ENCODE measurements at places on chromosomes 2 and 18.
A peak's percentile ranks its signal among the peaks of the same experiment; 100 is the strongest.

DNA sequence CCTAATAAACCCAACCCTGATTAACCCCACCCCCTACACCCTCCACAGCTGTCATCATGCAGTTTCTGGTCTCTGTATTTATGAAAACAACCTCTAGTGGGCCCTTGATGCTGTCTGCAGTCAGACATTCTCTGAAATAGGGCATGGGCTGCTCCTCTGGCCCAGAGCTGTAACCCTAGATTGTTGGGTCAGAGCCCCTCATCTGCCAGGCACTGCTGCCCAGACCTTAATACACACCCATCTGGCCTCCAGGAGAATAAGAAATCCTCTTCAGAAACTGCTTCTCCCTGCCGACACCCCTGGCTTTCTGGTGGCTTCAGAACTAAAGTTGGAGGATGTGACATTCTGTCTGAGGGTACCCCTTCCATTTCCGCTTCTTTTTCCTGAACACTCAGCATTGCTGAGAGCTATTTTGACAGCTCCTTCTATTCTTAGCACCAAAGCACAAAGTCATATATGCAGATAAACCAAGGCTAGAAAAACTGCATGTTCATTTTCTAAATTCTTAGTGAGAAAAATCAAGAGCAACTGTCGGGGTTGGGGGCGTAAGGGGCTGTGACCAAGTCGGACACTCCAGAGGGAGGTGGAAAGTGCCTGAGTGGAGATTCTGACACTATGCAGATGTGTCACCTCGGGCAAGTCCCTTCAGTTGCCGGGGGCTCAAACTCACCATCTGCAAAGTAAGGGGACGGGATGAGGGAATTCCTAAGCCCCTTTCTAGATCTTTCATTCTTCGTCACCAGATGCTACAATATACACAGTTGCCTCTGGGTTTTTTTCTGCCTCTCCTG lies 28.7 kb downstream of the SRSF7 start:
- DNase-seq: no peak

DNA sequence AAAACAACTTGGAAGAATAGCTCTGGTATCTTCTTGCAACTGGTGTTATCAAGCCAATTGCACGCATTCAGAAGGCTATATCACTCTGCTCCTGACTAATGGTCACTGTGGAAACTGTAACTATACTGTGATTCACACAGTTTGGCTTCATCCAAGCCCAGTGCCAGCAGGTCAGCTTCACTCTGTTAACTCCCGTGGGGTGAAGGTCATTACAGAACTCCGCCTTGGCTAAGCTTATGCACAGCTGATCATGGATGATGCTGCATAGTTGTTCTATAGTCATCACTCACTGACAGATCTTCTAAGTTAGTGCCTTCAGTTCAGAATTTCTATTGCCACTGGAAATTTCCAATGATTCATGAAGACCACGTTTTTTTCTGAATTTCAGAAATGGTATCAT lies 497.2 kb upstream of the NETO1 start:
- peak; percentile 92 for DNase-seq

DNA sequence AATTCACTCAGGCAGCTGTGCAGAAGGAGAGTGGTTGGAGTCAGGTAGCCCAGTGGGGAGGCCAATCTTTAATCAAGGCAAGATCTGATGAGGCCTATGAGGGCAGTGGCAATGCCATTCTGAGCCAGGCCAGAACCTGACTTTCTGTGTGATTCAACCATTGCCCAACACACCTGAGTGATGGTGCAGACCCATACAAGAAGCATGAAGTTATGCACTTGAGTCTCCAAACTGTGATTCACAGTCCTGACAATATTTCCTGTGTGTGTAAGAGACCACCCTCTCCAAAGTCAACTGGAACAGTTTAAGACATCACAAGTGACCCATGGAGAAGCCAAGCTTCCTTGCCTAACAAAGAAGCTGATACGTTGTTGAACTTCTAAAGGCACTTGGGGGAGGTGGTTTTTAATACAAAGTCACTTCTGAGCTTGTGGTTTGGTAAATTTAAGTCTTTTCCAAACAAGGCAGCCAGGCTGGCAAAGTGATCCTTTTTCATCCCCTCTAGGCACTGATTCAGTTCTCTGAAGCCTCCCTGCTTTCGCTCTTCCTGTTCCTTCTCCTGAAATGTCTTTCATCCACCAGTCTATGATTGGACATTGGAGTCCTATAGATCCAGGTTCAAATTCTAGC lies 49.0 kb downstream of the VSNL1 start:
- no peak for DNase-seq

DNA sequence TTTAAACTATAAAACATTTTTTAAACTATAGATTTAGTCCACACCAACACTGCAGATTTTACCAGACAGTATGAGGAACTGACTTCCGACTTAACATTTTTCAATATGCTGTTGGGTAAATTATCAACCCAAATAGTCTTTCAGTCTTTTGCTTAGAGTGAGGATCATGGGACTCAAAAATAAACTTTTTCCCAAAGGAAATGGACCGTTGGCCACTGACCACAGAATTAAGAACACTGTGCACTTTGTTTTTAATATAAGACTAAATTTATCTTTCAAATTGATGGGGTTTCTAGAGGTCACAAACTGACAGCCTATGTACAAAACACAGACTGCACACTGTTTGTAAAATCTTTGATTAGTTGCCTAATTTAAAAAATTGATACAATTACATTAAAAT lies 44.9 kb downstream of the FIGN start:
- DNase-seq: no peak

GRCh38 chr2:54986264-54986663 lies 64.0 kb downstream of the RTN4 start:
- no peak for DNase-seq

DNA sequence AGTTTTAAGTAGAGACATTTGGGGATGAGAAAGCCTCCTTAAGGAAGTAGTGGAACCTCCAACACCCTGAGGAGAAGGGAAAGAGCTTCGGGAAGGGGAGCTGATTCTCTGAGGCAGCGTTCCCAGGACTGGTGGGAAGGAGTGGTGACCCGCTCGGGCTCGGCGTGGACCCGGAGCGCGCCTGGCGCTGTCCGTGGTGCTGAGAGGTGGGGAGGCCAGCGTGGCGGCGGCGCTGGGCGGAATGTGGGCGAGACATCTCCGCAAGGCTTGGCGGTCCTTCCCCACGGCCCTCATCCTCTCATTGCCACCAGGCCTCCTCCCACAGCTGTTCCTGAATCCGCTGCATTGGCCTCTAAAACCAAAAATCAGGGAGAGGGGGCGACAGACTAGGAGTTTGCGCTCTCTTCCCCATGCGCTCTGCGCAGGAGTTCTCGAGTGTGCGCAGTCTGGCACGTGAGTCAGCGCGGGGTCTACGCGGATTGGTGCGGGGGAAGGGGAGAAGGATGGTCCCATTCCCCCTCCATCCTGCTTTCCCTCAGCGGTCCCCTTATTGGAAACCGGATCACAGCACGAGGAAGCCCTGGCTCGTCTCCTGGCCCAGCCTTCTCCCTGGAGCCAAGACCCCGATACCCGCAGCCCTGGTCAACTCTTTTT lies 857 bp downstream of the RESP18 start:
- DNase-seq: no peak

GRCh38 chr2:174846218-174846617 lies 81.9 kb upstream of the CHRNA1 start:
- DNase-seq: no peak

GRCh38 chr2:159832026-159832425 lies 34.0 kb upstream of the CD302 start:
- no peak for DNase-seq

GRCh38 chr2:176189681-176190641 lies 1.5 kb downstream of the HOXD1 start:
- no peak for DNase-seq

DNA sequence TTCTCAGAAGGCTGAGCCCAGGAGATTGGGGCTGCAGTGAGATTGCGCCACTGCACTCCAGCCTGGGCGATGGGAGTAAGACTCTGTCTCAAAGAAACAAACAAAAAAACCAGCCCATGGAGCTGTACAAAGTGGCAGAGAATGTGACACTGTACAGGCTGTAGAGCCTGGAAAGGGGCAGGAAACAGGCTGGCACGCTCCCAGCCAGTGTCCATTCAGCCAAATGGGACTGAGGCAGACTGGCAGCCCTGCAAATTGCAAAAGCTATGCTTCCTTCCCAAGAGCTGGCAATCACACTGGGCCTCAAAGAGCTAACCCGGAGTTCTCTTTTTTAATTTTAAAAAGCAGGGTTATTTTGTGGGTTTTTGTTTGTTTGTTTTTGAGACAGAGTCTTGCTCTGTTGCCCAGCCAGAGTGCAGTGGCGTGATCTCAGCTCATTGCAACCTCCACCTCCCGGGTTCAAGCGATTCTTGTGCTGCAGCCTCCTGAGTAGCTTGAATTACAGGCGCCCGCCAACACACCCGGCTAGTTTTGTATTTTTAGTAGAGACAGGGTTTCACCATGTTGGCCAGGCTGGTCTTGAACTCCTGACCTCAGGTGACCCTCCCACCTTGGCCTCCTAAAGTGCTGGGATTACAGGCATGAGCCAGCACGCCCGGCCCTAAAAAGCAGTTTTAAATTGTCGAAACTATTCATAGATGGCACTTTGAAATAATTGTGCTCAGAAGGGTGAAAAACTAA lies 42.8 kb downstream of the SCRN3 start:
- no peak for DNase-seq

DNA sequence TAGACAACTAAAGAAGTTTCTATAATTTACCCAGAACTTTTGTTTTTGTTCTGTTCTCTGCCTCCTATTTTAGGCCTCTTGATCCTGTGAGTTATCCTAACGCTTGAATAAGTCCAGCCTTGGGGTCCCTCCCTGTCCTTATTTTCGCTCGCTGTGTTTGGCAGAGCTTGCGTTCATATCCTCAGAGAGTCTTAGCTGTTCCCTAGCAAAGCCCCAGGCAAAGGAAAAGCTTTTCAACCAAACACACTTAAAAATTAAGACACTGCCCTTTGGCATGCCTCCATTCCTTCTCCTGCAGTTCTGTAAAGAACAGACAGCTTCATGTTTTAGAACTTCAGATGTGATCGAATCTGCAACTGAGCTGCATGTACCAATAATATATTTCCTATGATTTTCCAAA lies 517.2 kb downstream of the SUCLG1 start:
- no peak for DNase-seq

DNA sequence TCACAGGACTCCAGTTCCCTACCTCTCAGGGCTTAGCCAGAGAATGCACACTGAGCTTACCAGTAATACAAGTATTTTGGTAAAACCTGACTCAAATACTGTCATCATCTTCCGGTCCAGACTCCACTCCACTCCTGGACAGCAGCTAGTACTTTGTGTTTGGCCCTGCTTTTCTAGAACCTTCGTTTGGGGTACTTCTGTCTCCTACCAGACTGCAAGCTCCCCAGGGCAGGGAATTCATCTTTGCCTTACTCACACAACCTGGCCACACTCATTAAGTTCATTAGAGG lies 108.9 kb upstream of the CDC42EP3 start:
- DNase-seq: no peak

GRCh38 chr2:134217924-134218323 lies 35.9 kb upstream of the MGAT5 start:
- DNase-seq: peak; percentile 16

GRCh38 chr2:69943843-69944525 lies 17.4 kb downstream of the ASPRV1 start:
- no peak for DNase-seq

DNA sequence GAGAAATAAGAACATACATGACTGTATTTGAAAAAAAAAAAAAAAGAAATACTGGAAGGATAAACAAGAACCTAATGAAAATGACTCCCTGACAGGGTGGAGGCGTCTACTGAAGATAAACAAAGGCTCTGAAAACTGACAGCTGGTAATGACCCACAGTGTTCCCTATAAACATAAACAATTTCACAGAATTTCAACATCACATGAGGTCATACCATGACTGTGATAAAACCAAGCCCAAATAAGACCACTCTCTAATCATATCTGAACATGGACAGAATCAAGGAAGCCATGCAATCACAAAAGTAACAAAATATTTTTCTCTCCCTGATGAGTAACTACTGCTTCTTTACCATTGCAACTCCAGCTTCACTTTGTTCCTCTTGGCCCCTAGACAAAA lies 159.3 kb downstream of the FAM124B start:
- DNase-seq: no peak

- DNase-seq: no peak
Observed at GRCh38 chr18:56202678-56203077, 435.7 kb downstream of the TXNL1 start.

GRCh38 chr2:179932786-179933185 lies 71.4 kb upstream of the ZNF385B start:
- DNase-seq: no peak

DNA sequence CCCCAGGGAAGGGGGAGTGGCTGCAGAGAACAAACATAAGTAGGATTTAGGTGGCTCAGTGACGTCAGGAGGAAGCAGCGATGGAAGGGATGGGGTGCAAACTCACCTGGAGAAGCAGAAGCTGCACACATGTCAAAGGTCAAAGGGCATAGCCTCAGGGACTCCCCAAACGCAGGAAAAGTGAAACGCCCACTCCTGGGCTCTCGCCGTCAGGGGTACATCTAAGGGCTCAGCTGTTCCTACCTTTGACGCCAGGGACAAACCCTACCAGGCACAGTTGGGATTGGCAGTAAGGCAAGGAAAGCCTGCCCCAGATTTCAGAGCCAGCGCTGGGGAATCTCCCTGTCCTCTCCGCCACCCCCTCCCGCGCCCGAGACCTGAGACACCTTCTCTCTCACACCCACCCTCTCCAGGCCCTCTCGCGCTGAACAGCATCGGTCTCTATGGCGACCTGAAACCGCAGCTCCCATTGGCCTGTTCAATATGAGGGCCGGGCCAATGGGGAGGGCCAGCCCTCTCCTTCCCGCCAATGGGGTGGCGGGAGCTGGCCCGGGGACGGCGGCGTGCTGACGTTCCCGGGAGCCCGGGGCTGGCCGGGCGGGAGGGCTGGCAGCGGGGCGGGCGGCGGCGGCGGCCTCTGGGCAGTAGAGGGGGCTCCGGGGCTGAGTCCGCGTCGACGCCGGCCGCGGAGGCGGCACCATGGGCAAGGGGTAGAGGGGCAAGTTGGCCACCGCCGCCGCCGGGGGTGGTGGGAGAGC lies at the start of the genes CCDC148 and PKP4:
Gene CCDC148 (minus strand): TSS at position 445 of the 758 bp plus-strand sequence. CDS start 314 bp downstream, at position 131.
Gene PKP4 (plus strand): TSS at position 644 of the 758 bp plus-strand sequence. CDS start 76,233 bp downstream, outside the sequence.
- DNase-seq: peak; percentile 73

- peak; percentile 78 for DNase-seq
Observed at GRCh38 chr2:232901736-232902578, 31.9 kb downstream of the SNORC start.

- DNase-seq: no peak
Observed at GRCh38 chr2:5970347-5970746, 278.2 kb downstream of the SOX11 start.

- DNase-seq: no peak
Observed at GRCh38 chr2:135951041-135951583, 34.3 kb downstream of the DARS1 start.

DNA sequence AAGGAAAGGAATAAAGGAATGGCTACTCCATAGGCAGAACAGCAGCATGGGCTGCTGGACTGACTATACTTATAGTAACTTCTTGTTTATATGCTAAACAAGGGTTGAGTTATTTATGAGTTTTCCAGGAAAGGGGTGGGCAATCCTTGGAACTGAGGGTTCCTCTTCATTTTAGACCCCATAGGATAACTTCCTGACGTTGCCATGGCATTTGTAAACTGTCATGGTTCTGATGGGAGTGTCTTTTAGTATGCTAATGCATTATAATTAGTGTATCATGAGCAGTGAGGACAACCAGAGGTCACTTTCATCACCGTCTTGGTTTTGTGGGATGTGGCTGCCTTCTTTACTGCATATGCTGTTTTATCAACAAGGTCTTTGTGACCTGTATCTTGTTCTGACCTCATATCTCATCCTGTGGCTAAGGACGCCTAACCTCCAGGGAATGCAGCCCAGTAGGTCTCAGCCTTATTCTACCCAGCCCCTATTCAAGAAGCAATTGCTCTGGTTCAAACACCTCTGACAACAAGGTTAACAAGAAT lies 98.6 kb upstream of the CABLES1 start:
- DNase-seq: no peak

GRCh38 chr2:47264143-47264542 lies 109.0 kb upstream of the STPG4 start:
- no peak for DNase-seq

All from skeletal muscle cell (primary cell).